ENCODE measurements at places on chromosomes 1 and 21.

GRCh38 chr1:116133696-116134475 lies 22.7 kb downstream of the MAB21L3 start:
- no peak for DNase-seq

- no peak for DNase-seq
Observed at GRCh38 chr1:35064265-35064664, 14.9 kb upstream of the ZMYM1 start.

- no peak for DNase-seq
Observed at GRCh38 chr1:89686520-89686919, 53.6 kb downstream of the LRRC8C start.

DNA sequence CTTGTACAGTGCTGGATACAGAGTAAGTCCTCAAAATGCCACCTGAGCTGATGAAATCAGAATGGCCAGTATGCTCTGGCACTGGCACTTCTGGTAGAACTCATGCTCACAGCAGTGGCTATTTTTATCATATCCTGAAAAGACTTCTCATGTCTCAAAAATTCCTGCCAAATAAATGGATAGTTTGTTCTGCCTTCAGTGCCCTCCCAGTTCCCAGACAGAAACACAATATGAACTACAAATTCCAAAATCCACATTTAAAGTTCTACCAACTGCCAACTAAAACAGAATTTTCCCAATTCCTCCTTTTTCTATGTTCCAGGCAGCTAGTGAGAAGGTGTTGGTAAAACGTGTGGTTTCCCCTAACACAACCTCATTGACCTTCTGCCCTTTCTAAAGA lies 51.4 kb upstream of the RGS1 start:
- DNase-seq, result no peak

GRCh38 chr1:227899141-227899819 lies 48.5 kb downstream of the WNT9A start:
- DNase-seq, result no peak

DNA sequence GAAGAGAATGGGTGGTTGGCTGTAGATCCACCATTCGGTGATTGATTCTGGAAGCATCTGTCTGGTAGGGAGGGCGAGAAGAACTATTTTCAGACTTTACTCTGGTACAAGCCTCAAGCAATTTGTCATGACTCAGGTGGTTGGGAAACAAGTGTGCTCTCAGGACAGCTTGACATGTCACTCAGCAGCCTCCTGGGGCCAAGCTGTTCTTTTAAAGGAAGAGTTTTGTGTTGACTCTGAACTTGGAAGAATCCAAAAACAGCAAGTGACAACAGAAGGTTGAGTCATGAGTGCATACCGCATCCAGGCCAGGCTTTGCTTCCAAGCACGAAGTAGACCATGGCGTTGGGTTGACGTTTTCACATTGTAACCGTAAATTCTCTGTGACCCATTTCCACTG lies 65.9 kb downstream of the CLIC6 start:
- no peak for DNase-seq

- no peak for DNase-seq
Observed at GRCh38 chr1:211340622-211341507, 14.2 kb downstream of the TRAF5 start.

DNA sequence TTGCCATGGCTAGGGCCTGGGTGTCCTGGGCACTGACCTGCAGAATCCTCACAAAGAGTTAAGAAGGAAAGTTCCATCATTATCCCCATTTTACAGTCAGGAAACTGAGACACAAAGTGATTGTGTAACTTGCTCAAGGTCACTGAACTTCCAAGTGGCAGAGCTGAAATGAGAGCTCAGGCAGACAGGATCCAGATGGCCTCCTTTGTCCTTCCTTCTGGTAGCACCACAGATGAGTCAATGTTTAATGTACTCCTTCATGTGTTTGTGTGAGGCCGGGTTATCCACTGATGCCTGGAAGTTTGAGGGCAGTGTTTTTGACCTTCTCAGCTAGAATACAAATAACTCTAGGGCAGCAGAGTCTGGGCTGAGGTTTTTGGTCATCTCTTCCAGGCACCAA lies 207.0 kb downstream of the TNR start:
- DNase-seq, result no peak

DNA sequence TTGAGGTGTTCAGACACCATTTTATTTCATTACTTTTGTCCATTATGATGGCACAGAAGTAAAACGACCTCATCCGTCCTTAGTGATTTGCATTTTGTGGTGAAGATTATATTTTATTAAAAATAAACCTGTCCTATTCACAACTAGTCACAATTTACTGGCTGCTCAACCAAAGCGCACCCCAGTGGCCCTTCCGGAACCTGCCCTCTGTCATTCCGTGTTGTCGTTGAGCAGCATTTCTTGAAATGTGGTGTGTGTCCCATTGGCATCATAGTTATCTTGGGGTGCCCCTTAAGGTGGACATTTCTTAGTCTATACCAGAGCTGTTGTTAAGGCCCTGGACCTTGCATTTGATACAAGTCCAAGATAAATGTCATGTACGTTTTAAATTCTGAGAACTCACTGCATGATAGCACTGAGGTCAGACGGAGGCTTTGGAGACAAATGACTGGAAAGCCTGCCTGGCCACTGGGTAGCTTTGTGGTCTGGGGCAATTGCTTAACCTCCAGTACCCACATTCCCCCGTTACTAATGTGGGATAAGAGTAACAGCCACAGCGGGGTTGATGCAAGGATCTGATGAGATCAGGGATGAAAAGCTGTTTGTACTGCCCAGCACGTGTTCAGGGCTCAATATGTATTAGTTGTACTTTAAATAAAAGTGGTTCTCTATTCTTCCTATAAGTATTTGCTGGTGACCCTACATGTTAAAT lies 36.2 kb downstream of the BACH1 start:
- DNase-seq, result no peak

GRCh38 chr1:214236477-214236876 lies 44.5 kb upstream of the SMYD2 start:
- DNase-seq, result no peak

GRCh38 chr1:91537987-91538304 lies 37.3 kb downstream of the CDC7 start:
- DNase-seq, result no peak

DNA sequence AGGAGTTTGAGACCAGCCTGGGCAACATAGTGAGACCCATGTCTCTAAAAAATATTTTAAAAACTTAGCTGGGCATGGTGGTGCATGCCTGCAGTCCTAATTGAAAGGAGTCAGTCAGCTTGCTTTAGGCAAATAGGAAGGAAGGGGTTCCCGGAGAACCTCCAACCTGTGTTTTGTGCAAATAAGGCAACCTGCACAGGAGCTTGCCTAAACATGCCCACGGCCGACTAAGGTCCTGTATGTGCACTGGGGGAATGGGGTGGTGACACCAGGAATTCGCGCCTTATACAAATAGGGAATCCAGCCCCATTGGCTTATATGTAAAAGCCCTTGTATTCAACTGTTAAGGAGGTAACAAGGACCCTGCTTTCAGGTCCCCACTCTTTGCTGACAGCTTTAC lies 429.2 kb upstream of the ZP4 start:
- DNase-seq, result no peak

DNA sequence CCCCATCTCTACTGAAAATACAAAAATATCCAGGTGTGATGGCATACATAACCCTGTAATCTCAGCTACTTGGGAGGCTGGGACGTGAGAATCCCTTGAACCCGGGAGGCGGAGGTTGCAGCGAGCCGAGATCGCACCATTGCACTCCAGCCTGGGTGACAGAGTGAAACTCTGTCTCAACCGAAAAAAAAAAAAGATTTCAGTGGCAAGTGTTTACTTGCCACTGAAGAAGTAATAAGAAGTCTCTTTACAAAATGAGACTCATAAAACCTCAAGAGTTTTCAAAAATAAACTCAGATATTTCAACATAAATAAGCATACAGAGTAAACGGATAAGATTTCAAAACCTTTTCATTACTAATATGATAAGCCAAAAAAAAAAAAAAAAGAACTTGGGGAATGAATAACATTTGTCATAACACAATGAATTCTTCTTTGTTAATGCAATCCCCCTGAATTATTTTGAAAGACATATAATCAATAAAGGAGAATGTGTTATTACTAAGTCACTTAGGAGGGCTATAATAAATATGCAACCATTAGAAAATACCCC lies 34.2 kb upstream of the EXO1 start:
- DNase-seq, result no peak

DNA sequence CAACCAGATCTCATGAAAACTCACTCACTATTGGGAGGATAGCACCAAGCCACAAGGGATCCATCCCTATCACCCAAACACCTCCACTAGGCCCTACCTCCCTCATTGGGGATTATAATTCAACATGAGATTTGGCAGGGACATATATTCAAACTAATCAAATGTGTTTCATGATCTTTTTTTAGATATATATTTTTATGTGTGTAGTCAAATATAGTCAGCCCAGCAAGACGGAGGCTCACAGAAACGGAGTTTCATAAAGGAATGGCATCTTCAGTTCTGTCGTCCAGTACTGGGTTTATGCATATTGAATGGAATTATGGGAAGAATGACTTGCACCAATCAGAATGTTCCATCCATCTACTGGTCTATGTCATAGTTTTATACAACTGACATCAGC lies 343.3 kb upstream of the KAZN start:
- DNase-seq, result no peak

GRCh38 chr1:9009438-9010370 lies 16.5 kb downstream of the SLC2A7 start:
- no peak for DNase-seq

DNA sequence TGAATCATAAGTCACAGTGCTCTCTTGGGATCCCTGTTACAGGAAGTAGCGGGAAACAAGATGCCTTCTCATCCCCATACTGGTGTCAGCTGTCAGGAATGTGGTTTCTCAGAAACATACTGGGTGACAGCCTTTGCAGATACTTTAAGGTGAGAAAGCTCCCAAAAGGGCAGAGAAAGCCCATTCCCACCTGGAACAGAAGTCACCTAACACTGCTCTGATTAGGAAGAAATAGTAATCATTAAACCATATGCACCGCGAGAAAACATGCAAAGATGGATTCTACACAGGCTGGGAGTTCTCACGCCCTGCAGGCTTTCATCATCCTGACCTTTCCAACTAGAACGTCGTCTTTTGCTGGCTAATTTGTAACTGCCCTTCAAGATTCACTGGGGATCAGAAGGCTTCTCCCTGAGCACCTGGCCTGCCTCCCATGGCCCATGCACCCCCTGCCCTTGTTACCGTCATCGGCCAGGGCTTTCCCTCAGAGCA lies 46.2 kb upstream of the SLC44A3 start:
- DNase-seq, result no peak

DNA sequence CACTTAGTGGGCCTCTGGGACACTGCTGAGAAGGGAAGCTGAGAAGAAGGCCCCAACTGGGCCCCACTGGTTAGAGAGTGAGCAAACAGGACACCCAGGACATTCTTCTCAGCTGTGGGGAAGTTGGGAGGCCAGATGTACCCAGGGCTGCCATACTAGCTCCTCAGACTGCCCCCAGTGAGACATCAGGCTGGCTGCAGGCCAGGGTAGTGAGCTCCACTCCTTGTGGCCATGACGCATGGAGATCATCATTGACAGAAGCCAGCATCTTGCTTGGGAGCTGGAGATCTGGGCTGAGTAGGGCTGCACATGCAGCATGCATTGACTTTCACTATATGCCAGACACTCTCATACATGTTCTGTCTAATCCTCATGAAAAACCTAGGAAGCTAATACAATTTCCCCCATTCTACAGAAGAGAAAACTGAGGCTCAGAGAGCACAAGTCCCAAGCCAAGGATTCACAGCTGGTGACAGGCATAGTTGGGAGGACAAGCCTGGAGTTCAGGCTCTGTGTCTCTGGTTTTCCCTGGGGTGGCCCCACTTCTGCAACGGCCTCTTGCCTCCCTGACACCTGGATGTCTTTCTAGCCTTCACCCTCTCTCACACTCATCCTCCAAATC lies 24.1 kb upstream of the MYCL start:
- no peak for DNase-seq

GRCh38 chr1:8571200-8571984 lies 246.0 kb downstream of the RERE start:
- no peak for DNase-seq

DNA sequence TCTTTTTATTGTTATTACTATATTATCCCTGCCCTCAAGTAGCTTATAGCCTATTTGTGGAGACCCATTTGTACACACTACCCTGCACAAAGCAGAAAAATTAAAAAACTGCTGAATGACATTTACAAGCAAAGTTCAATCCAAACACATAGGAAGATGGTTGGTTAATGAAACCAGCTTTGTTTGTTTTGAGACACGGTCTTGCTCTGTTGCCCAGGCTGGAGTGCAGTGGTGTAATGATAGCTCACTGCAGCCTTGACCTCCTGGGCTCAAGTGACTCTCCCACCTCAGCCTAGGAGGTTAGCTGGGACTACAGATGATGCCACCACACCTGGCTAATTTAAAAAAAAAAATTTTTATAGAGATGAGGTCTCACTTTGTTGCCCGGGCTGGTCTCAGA lies 31.6 kb downstream of the TGFB2 start:
- no peak for DNase-seq

- peak; percentile 41 for DNase-seq
Observed at GRCh38 chr1:53550201-53550741, 91.1 kb downstream of the DMRTB1 start.

- no peak for DNase-seq
Observed at GRCh38 chr1:10869933-10870332, 73.5 kb upstream of the CASZ1 start.

DNA sequence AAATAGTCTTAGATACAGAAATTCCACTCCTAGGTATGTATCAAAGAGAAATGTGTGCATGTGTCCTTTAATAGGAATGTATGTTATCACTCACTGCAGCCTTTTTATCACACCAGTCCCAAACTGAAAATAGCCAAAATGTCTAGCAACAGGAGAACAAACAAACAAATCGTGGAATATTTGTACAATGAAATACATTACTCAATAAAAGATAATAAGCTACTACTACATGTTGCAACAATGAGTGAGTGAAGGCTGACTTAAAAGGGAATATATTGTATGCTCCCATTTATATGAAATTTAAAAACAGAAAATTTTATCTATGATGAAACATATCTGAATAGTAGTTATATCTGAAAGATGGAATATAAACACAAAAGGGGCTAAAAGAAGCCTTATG lies 212.1 kb upstream of the PLD5 start:
- DNase-seq, result no peak

DNA sequence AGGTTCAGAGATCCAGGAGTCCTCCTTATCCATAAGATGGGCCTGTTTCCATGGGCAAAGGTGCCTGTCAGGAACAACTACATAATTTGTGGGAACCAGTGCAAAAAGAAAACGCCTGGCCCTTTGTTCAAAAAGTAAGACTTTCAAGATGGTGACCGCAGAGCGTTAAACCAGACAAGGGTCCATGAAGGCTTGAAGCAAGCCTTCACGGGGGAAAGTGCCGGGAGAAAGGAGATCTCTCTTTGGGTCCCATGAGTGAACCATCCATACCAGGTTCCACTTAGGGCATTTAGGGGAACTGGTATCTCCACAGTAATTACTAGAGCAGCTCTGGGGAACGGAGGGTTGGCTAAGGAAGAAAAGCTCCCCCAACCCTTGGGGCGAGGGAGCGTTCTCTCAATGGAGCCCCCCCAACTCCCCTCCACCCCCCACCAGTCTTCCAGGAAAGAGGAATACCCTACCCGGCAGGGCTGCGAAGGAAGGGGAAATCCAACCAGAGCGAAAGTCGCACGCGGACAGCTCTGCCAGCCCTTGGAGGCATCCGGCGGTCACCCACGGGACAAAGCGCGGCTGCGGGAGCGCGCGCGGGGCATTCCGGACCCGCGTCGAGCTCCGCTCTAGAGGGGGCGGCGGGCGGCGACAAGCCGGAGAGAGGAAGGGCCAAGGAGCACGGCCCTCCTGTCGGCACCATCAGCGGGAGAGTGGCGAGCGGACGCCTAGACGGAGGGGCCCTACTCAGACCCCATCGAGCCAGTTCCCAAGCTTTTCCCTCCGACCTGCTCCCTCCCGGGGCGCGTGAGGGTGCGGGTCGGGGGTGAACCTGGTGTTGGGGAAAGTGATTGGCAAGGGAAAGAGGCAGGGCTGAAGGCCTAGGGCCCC lies 687 bp upstream of the RASSF5 start:
- DNase-seq, result no peak

All from posterior cingulate gyrus (tissue), 11 donors.